ENCODE measurements at places on chromosomes 2 and 18.

DNA sequence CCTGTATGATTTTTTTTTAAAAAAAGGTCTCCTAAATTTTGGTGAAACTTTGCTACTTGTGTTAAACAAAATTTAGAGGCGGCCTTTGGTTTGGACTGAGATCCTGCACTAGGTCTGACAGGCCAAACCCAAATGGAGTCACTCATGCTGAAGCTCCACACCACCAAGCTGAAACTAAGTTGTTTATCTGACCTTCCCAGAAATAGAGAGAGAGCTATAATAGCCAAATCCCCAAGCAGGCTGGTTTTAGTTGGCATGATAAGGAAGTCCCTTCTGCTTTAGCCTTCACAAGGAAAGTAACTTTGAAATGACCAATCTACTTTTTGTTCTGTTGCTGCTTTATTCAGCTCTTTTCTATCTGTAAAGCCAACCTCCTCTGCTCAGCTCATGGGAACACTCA is 17.1 kb upstream of the THUMPD2 start:
- no peak for DNase-seq

DNA sequence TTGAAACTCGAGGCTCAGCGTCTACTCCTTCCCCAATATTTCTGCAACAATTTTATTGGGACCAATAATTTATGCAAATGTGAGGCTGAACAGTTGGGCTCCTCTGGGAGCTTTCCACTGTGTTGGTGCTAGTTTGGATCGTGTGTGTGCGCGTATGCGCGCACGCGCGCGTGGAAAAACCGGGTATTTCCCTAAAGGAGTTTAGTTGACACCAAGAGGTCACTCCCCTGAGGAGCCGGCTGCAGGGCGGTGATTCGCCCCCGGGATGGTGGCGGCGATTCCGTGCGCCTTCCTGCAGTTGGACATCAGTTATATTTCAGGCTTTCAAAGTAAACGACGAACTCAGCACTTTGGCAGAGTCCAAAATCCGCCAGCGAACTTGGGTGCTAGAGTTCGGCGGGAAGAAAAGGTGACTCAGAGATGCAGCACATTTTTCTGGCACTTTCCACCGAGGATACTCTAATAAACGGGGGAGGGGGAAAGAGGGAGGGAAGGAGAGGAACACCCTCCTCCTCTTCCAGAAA is 186.5 kb upstream of the FANCL start:
- peak; percentile 22 for DNase-seq

GRCh38 chr2:5493256-5493655 is 198.9 kb upstream of the SOX11 start:
- no peak for DNase-seq

DNA sequence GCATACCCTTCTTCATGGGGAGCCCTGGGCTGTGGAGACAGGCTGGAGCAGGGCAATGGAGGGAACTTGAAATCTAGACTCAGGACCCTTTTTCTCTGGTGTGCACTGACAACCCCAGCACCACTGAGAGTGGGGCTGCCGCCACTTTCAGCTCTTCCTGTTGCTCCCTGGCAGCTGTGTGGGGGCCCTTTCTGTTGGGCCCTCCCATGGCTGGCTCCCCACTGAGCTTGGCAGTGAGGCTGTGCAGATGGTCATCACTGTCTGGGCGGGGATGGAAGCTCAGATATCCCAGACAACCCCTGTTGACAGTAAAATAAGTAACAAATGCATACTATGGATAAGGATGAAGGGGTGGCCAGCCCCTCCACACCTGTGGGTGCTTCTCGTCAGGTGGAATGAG is 6.7 kb downstream of the MYO7B start:
- DNase-seq: no peak

GRCh38 chr2:46002507-46002883 is 294.7 kb upstream of the EPAS1 start:
- no peak for DNase-seq

GRCh38 chr18:33116376-33116775 is 324.1 kb downstream of the CCDC178 start:
- DNase-seq: no peak

- DNase-seq: no peak
These were observed 27.3 kb upstream of the KCNG2 start for GRCh38 chr18:79770501-79770815.

- no peak for DNase-seq
These were observed 13.1 kb downstream of the KLF11 start for GRCh38 chr2:10056439-10056838.

- DNase-seq: no peak
These were observed 6.0 kb upstream of the CIB4 start for GRCh38 chr2:26646986-26647672.

GRCh38 chr18:40357536-40357935 is 1597.5 kb upstream of the PIK3C3 start:
- no peak for DNase-seq

DNA sequence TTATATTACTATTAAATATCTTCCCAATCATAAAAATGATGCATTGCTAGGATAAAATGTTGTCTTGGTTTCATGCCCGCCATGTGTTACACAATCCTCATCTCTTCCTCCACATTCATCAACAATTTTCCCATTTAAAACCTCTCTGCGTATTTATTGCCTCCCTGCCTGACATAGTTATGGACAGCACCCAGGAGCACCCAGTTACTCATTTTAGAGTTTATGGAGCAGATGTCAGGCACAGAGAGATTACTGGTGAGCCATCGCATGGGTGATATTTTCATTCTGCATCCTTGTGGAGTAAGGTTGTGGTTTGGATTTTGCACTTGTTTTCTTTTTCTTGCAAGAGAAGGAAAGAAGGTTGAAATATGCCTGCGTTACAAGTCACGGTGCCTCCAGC is 116.7 kb upstream of the NPAS2 start:
- no peak for DNase-seq

DNA sequence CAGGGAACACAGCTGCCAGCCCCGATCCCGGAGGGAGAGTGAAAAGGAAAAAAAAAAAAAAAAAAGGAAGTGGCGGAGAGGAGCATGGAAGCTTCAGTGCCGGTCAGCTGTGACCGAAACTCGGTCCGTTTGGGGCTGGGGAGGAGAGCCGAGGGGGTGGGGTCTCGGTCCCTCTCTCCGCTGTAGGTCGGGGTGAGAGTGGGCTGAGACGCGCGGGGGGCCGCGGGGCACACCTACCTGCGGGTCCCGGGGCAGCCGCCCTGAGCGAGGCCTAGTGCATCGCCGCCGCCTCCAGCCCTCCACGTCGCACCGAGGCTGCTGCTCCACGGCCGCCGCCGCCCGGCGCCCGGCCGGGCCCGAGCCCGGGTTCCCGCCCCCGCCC is 536 bp downstream of the VPS54 start:
- DNase-seq: no peak

- no peak for DNase-seq
These were observed 53.4 kb downstream of the MC4R start for GRCh38 chr18:60319129-60319528.

DNA sequence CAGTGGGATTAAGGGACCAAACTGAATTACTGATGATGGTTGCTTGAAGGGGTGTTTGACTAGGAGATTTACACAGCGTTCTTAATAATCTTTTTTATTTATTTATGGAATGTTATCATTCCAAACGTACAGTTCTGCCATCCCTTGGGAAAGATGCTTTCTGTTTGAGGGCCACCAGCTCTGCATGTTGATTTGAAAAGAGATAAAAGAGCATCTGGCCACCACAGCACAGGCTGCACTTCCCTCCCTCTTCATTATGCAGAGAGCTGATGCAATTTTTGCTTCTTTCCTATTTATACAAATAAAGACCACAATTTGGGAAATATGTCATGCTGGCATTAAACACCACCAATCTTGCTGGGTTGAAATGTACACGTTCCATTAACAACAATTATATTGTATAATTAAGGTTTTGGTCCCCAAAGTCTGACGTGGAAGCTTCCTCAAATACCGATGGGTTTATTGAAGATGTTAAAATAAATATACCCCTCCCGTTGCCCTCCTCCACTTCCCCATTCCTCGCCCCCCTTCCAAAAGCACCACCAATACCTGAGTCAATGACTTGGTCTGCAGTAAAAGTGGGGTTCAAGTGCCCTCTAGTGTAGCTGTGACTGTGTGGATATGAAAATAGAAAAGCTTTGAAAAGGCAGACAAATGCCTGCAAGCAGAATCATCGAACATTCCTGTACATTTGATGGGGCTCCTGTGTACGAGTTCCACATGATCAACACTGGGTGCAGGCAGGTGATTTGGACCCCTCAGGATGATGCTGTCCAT is 211.9 kb downstream of the HRH4 start:
- no peak for DNase-seq

DNA sequence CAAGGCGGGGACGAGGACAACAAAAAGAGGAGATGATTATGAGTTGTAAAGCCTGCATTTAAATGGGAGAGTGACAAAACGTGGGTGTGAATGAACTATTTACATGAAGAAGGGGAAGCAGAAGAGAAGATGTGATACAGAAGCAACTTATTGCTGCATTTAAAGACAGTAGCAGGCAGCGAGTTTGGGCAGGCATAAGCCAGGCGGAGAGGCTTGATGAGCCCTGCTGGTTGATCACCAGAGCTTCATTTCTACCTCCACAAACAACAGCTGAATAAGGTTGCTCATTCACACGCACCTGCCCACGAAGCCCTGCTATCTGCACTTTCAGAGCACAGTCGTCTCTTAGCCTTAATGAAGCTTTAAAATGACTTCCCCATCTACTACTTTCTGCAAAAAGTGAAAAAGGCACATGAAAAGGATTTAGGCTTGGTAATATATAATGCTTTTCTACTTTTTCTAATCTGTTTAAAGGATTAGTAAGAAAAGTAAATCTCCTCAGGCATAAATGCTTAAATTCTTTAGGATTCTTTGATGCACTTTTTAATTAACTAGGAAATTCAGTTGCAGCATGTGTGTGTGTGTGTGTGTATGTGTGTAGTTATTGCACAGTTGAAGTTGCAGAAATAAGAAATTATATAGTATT is 3.1 kb downstream of the SLC38A11 start:
- DNase-seq: no peak

DNA sequence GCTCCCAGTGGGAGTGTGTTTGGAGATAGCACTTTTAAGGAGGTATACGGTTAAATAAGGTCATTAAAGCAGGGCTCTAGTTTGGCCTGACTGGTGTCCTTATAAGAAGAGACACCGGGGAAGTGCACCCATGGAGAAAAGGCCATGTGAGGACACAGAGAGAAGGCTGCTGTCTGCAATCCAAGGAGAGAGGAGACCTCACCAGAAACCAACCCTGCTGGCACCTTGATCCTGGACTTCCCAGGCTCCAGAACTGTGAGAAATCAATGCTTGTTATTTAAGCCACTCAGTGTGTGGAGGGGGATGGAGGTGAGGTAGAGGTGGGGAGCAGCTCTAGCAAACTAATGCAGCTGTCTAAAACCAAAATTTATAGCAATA is 62.0 kb downstream of the RPL31 start:
- no peak for DNase-seq

DNA sequence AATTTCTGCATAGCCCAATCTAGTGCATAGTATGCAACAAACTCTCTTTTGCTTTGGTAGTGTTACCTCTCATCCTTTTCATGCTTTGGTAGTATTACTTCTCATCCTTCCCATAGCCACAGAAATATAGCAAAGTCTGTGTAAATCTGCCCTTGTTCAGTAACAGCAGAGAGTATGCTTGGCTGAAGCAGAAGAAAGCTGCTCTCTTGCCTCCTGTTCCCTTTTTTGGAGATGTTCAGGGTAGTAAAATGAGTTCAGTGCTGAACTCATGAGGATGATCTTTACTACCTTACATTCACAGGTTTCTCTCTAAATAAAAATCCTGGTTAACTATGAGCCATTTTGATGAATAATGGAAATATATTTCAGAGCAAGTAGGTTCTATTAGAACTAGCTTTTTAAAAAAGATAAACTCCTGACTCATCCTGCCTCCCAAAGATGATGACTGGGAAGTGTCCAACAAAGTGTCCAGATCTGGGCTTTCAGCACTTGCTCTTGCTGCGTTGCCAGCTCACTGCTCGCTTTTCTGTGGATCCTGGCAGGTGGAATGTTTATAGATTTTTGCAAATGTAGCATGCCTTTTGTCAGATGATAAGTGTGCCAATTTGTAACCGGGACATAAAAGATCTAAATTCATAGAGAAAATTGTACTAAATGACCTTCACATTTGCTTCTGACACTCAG is 29.4 kb upstream of the CHMP3 start:
- no peak for DNase-seq

DNA sequence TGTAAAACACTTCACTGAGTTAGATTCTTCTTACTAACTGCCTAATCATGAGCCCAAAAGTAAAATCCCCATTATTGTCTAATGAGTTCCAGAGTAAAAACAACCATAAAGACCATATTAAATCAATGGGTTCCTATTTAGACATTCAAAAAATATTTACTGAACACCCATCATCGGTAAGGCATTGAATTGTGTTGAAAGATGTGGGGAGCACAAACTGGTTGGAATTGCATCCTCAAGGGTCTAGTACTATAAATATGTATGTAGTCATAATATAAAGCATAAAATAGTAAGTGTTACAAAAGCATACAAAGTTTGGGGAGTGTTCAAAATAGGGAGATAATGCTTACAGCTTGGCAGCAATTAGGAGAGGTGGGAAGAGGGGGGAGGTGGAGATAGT is 3.0 kb upstream of the MARCHF4 start:
- no peak for DNase-seq

- DNase-seq: no peak
These were observed 1.3 kb upstream of the PAX3 start for GRCh38 chr2:222299906-222300725.

GRCh38 chr18:61413396-61413795 is 80.2 kb downstream of the CDH20 start:
- no peak for DNase-seq

- peak; percentile 24 for DNase-seq
These were observed 32.1 kb upstream of the DYNAP start for GRCh38 chr18:54558609-54559585.

DNA sequence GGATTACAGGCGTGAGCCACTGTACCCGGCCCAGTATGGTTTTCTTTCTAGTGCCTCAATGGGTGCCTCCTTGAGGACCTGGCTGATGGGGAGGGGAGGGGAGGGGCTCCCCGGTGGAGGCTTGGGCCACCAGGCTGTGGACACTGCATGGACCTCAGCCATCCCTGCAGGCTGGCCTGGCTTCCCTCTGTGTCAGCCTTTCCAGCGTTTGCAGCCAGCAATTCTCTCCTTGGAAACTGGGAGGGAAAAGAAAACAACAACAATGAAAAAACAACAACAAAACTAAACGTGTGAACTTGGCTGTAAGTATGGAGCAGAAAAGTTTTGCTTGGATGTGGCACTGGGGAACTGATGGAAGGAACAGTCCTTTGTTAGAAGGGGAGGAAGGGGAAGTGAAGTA is 159.3 kb downstream of the GLI2 start:
- no peak for DNase-seq

Data from GM20000 (cell line).